Right lobe of liver (tissue), 6 donors: ENCODE measurements at places on chromosomes 3 and 15. TPM values are rescaled to one million over a fixed set of nuclear protein-coding genes. Genes with fewer than 3 reads are reported as not detected.

Gene SLC28A2
- 0.30 TPM for total RNA-seq

Gene TRPM1
- total RNA-seq = not detected

Gene FAM227B
- 2.0 TPM for total RNA-seq

Gene SEMA3G
- total RNA-seq = 0.68 TPM

Gene SPESP1
- total RNA-seq = 1.4 TPM

Gene CDHR4
- total RNA-seq = not detected

Gene CHRNB4
- not detected for total RNA-seq

Gene VILL
- 1.5 TPM for total RNA-seq

Gene MYLK
- total RNA-seq = 146 TPM

Gene RARRES1
- 8.1 TPM for total RNA-seq

Gene SLC2A2
- 162 TPM for total RNA-seq

Gene CPA3
- not detected for total RNA-seq

Gene LYSMD2
- total RNA-seq = 15.0 TPM

Gene CEP63
- total RNA-seq = 8.8 TPM

Gene SLC6A11
- total RNA-seq = 0.42 TPM

Gene EXD1
- total RNA-seq = not detected

Gene CD80
- 0.31 TPM for total RNA-seq

Gene MNS1
- not detected for total RNA-seq

Gene DUT
- total RNA-seq = 20.6 TPM

Gene REC114
- total RNA-seq = not detected

Gene CLCN2
- 2.7 TPM for total RNA-seq

Gene DNAH1
- total RNA-seq = 5.6 TPM

Gene MORC1
- not detected for total RNA-seq

Gene ILDR1
- 0.12 TPM for total RNA-seq

Gene GOLGA6D
- total RNA-seq = not detected

Gene CHRM5
- not detected for total RNA-seq

Gene OR5AC2
- total RNA-seq = not detected

Gene CX3CR1
- total RNA-seq = not detected

Gene GOLGA8J
- 0.55 TPM for total RNA-seq

Gene GOLIM4
- total RNA-seq = 33.3 TPM

Gene HGD
- 360 TPM for total RNA-seq

Gene CLRN1
- total RNA-seq = not detected

Gene CYP1A1
- 12.5 TPM for total RNA-seq

Gene PLAAT1
- total RNA-seq = not detected

Gene SLC30A4
- total RNA-seq = 3.7 TPM

Gene NEK11
- total RNA-seq = 0.25 TPM

Gene ARHGEF26
- 8.7 TPM for total RNA-seq

Gene LXN
- 1.3 TPM for total RNA-seq

Gene AGBL1
- not detected for total RNA-seq

Gene PIGBOS1
- 16.7 TPM for total RNA-seq

Gene NR1I2
- 119 TPM for total RNA-seq
